ENCODE measurements at places on chromosomes 5 and 9.

DNA sequence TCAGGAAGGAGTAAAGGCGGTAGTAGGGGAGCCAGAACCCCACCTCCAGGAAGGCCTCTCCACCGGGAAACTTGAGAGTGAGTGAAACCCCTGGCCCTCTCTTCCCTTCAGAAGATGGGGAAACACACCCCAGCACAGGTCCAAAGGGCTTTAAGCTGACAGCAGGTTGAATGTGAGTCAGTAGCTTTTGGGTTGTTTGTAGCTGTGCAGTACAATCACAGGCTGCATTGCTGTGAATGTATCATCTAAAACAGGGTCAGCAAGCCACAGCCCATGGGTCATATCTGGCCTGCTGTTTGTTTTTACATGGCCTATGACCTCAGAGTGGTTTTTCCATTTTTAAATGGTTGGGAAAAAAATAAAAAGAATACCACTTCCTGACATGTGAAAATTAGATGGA is 10.0 kb downstream of the OTULINL start:
- DNase-seq = no peak

GRCh38 chr9:24095246-24095645 is 269.2 kb upstream of the ELAVL2 start:
- no peak for DNase-seq

GRCh38 chr5:144142824-144143162 is 27.7 kb downstream of the YIPF5 start:
- DNase-seq = no peak

GRCh38 chr9:83066771-83067170 is 3.8 kb upstream of the RASEF start:
- no peak for DNase-seq

DNA sequence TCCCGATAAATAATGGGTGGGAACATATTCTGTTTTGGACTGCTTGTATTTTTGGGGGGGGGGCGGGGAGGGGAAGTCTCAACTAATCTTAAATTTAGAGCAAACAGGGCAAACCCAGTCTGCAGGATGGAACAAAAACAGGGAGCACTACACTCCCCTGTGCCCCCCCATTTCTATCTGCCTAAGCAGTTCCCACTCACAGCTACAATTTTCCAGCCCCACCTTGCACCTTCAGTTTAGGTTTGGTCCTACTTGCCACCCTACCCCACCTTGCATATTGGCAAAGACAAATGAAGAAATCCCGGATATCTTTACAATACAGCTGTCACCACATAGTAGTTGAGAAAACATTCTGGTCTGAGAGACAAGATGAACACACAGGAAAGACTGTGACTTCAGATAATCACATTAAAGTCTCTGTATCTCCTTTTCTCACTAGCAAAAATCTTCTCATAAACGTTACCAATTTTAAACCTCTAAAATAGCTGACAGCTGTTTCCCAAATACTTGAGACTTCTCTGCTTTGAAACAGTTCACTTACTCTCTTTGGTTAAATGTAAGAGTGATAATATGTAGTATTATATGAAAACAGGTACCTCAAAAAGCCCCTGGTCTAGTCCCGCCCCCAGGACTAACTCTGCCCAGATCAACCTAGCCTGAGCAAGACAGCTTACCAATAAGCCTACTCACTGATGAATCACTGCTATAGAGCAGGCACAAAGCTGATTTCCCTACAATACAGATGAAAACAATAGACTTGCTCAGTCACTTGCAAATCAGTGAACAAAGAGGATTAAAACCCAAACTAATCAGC is 5.2 kb upstream of the RAPGEF6 start:
- no peak for DNase-seq

GRCh38 chr9:36950389-36950788 is 83.7 kb downstream of the PAX5 start:
- DNase-seq = no peak

GRCh38 chr5:11507156-11507910 is 396.9 kb downstream of the CTNND2 start:
- DNase-seq = no peak

GRCh38 chr5:60334281-60334713 is 365.7 kb downstream of the DEPDC1B start:
- DNase-seq = no peak

DNA sequence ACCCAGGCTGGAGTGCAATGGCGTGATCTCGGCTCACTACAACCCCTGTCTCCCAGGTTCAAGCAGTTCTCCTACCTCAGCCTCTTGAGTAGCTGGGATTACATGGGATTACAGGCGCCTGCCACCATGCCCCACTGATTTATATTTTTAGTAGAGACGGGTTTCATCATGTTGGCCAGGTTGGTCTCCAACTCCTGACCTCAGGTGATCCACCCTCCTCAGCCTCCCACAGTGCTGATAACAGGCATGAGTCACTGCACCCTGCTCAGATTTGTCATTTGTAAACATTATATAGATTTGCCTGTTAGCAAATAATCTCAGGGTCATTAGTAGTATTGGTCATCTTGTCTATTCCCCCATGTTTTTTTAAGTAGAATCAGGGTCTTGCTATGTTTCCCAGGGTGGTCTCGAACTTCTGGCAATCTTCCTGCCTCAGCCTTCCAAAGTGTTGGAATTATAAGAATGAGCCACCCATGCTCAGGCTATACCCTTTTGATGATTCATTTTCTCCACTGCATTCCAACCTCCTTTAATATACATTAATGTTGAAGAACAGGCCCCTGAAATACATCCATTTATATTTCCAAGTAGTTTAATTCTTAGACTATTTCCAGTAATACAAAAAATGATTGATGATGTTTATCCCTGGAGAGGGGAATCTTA is 17.3 kb downstream of the CENPH start:
- no peak for DNase-seq

GRCh38 chr5:93141969-93142368 is 439.1 kb downstream of the NR2F1-AS1 start:
- DNase-seq = no peak

GRCh38 chr5:118544887-118545449 is 443.4 kb downstream of the DTWD2 start:
- DNase-seq = no peak

GRCh38 chr5:64921386-64921785 is 152.7 kb downstream of the CWC27 start:
- no peak for DNase-seq

DNA sequence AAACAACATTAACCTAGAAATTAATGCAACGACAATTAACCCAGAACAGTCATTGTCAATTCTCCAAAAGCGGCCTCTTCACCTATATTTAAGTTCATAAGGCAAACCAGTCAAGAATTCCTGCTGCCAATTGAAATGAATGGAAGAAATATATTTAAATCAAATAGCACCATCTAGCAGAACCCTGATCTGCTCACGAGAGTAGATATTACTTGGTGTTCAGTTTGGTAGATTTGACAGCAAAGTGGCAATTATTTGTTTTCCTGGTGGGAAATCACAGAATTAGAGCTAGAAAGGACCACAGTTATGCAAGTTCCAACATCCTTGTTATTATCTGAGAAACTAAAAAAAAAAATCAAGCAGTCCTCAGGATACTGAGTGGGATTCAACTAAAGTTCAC is 2.3 kb downstream of the SSBP2 start:
- DNase-seq = no peak

DNA sequence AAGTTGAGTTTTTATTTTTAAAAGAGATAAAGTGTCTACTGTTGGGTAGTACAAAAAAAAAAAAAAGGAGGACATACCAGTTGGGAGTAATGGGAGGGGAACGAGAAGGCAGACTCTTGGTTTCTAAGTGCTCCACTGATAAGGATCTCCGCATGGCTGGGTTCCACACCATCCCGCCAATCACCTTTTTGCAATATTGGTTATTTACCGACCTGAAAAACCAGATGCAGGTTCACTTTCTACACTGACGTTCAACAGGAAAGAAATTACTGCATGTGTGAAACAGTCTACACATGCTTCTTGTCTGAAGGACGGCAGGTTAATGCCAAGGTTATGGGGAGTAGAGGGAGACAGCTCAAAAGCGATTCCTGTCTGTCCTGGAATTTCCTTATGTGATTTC is 75.5 kb downstream of the PTPN3 start:
- DNase-seq = no peak

GRCh38 chr5:16809010-16809394 is 127.1 kb downstream of the MYO10 start:
- DNase-seq = no peak

DNA sequence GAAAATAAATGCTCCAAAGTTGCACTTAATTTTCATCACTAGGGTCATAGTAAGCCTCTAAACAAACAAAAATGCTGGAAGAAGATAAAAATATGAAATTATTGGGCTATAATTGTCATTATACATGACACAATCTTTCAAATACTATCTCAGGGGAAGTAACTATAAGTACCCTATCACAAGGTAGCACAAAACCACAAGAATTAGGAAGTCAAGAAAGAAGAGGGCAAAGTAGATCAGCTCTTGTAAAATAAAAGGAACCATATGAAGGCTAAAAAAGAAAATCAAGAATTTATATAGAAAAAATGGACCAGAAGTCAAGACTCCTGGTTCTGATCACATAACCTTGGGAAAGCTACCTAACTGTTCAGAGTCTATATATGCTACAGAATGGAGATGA is 48.1 kb downstream of the DIAPH1 start:
- DNase-seq = no peak

GRCh38 chr5:102528600-102528999 is 29.8 kb upstream of the SLCO6A1 start:
- no peak for DNase-seq

All from NCI-H2081 treated with DMSO at 0.1 percent for 48 hours (cell line).